ENCODE measurements at places on chromosomes 12 and 14.

GRCh38 chr12:89706551-89706950 is 2.1 kb downstream of the ATP2B1 start:
- no peak for DNase-seq

DNA sequence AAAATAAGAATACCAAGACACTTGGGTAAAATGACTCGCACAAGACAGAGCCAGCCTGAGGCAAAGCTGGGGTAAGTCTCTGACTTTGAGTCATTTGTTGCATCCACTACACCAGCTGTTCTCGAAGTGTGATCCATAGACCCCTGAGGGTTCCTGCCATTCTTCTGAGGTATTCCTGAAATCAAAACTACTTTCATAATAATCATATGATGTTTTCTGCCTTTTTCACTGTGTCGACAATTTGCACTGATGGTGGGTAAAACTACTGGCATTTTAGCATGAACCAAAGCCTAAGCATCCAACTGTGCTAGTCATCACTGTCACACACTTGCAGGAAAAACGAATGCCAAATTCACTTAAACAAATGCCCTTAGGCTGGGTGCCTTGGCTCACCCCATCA is 135.5 kb upstream of the FUT8 start:
- DNase-seq = no peak

DNA sequence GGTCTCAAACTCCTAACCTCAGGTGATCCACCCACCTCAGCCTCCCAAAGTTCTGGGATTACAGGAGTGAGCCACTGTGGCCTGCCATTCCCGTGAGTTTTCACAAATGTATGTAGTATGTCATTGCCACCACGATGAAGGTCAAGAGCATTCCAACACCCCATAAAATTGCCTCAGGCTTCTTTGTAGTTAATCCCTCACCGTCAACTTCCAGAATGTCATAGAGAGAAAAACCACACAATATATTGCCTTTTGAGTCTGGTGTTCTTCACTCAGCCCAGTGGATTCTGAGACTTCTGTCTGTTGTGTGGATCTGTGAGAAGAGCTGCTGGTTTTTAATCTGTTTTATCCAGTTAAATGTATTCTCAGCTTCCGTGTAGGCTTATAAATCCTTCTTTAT is 12.6 kb upstream of the CFAP251 start:
- DNase-seq = no peak

GRCh38 chr12:6262211-6262610 is 48.3 kb upstream of the PLEKHG6 start:
- no peak for DNase-seq

DNA sequence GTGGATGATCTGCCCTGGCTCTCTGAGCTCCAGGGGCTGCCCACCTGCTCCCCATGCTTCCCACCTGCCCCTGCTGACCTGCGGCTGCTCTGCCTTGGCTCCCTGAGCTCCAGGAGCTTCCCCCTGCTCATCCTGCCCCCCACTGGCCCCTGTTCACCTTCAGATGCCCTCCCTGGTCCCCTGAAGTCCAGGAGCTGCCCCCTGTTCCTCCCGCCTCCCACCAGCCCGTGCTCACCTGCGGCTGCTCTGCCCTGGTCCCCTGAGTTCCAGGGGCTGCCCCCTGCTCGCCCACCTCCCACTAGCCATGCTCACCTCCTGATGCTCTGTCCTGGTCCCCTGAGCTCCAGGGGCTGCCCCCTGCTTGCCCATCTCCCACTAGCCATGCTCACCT is 219.7 kb downstream of the TMEM121 start:
- no peak for DNase-seq

GRCh38 chr14:92679246-92679645 is 69.2 kb downstream of the LGMN start:
- no peak for DNase-seq

DNA sequence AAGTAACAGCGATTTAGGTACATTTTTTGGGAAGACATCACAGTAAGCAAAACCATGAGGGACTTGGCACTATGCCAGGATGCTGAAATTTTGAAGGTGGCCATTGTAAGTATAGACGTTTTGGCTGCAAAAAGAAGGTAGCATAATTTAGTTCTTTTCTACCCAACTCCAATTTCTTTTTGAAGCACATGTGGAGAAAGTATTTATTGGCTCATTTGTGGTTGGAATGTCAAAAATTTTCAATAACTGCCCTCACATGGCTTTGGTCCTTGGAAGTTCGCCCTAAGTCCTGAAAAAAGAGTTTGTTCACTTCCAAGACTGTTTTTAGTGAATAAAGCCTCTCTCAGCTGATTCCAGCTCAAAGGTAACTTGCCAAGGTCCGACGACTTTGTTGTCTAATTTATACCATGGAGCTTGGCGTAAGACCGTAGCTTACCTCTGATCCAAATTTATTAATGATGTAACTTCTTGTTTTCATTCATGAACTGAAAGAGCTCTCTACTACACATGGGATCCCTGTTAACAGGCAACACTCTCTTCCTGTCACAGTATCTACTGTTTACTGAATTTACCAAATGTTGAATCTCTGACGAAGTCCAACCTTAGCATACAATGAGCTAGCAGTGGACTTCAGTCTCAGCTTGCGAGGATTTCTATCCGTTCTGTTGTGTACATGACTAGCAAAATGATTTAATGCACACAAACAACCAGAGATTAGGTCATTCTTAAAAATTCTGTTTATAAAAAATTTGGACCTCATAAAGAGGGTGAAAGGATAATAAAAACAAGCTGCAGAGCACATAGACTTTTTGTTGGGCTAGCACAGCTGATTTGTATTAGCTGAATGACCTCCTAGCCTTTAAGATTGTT is 49.0 kb downstream of the MSRB3 start:
- DNase-seq = no peak

DNA sequence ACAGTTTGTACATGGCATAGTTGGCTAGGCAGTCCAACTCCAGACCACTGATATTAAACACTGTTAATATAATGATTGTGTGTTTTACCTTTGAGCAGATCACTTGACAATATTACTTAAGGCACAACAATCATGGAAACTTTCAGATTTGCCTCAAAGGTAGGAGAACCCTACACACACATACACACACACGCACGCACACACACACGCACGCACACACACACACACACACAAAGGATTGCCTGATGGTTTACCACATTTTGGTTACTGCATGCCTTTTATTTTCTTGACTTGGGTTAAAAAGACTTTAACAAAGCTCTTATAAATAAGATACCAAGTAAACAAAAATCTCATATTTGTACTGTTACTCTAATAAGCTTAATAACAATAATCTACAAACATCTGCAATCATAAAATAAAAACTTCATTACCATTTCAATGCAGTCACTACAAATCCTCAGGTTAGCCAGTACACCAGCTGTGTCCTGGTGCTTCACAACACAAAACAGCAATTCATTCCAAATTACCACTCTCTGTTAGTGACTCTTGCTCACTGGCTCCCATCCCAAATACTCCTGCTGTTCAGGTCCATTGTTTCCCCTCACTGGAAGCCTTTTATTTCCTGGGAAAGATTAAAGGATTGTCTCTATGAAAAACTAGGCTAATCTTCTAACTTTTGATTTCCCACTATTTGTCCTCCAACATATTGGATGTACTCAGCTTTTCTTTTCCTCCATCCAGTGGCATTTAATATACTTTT is 175.2 kb upstream of the ATP2B1 start:
- no peak for DNase-seq

- no peak for DNase-seq
These were observed 42.6 kb downstream of the GALNT8 start for GRCh38 chr12:4762773-4763172.

DNA sequence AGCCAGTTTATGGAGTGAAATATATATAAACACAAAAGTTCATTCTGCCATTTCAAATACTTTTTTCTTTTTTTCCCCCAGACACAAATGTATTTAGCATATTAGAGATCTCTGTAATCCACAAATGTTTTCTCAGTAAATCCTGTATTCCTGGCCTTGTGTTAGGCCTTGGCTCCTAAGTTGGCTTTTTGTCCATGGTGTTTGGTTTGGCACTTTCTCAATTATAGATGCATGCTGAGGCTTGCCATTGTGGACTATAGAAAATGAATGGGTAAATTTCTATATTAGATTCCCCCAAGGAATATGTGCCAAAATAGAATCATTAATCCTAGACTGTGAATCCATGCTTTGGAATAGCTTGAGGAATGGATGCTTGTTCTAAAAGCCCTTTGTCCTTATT is 17.0 kb downstream of the RIC8B start:
- no peak for DNase-seq

DNA sequence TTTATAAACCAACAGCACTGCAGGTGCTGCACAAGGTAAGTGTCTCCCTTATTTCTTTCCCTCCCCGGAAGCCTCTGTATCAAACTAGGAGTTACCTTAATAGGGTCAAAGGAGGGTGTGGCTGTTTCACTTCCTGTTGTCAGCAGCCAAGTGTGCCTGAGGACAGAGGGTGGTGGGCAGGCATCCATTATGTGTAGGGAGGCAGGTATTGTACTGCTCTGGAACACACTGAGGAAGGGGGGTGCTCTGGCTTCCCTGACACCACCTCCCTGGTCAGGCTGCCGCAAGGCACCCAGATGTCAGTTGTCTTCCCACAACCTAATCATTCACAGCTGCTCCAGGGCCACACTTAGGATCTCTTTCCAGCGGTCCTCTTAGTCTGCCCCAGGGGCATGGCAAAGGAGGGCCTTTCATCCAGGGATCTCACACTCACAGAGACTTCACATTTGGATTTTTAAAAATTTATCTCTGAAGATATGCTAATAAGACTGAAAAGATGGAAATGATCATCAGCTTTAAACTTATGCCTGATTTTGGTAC is 132.0 kb upstream of the ARHGAP5 start:
- DNase-seq = no peak

DNA sequence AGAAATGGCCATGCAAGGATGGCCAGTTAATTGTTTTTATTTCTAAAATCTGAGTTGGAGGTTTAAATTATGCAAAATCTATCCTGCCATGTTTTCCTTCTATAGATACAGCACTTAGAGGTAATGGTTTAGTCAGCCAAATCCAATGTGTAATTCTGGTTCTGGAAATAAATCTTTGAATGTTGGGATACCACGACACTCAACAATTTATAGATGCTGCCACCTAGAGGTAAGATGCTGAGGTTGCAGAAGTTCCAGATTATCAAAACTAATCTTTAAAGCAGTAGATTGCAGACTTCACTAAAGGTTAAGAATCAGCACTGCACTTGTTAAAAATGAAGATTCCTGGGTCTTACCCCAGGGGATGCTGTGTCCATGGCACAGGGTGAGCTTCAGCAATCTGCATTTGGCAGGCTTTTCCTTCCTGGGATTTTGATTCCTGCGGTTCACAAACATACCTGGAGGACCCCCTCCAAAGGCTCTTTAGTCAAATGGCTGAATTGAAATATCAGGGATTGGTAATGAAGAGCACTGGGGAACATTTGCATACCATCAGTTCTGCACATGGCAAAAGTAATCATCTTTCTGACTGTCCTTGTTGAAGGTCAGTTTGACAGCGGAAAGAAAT is 53.4 kb upstream of the ANO4 start:
- DNase-seq = no peak

DNA sequence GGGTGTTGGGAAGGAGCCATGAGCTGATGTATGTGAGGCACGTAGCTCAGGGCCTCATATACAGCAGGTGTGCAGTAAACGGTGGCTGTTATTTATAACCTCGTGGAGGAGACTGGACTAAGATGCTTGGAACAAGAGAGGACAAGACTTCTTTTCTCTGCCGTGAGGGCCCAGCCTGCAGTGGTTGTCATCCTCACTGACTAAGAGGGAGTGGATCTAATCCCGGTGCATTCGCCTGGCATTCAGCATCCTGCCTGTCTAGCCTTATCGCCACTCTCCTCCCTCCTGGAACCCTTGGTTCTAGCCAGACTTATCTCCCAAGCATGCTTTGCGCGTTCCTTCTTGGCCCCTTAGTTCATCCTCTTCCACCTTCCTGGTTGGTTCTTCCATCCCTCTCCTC is 3.9 kb downstream of the TSPAN9 start:
- DNase-seq = no peak

GRCh38 chr12:76003355-76003638 is 28.3 kb downstream of the PHLDA1 start:
- no peak for DNase-seq

GRCh38 chr14:60317609-60318008 is 68.6 kb downstream of the PPM1A start:
- no peak for DNase-seq

DNA sequence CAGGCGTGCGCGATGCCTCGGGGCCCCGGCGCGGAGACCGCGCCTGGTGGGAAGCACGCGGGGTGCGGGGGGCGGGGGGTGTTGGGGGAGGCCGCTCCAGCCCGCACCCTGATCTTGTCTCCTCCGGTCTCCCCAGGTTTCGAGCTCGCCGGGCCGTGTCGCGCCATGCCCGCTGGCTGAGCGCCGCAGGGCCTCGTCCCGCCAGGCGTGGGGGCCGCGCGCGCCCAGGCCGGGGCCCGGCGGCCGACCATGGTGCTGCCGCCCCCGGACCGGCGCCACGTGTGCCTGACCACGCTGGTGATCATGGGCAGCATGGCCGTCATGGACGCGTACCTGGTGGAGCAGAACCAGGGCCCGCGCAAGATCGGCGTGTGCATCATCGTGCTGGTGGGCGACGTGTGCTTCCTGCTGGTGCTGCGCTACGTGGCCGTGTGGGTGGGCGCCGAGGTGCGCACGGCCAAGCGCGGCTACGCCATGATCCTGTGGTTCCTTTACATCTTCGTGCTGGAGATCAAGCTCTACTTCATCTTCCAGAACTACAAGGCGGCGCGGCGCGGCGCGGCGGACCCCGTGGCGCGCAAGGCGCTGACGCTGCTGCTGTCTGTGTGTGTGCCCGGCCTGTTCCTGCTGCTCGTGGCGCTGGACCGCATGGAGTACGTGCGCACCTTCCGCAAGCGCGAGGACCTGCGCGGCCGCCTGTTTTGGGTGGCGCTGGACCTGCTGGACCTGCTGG is 2.4 kb downstream of the TMEM121 start:
- DNase-seq = no peak

DNA sequence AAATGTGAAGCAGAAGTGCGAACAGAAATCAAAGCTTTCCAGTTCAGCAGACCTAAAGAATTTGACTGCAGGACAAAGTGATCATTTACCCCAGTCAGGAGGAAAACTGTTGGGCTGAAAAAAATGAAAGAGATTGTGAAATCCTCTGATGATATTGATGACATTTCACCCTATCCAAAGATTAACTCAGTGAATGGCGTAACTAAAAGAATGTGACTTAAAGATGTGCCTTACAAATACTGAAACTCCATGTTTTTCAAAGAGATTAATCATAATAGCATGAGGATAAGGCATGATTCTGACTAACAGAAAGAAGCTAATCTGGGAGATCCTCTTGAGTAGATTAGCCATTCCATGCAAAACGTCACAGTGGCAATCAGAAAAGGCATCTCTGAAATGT is 225.6 kb downstream of the DUSP6 start:
- DNase-seq = no peak

GRCh38 chr14:79511146-79511545 is 700.2 kb downstream of the DIO2 start:
- no peak for DNase-seq

GRCh38 chr12:75622492-75622891 is 111.1 kb upstream of the KRR1 start:
- no peak for DNase-seq

All from effector CD8-positive, alpha-beta T cell (primary cell).